Thoracic aorta (tissue), 2 donors: ENCODE measurements at places on chromosomes 12 and 14. TPM values are rescaled to one million over a fixed set of nuclear protein-coding genes. Genes with fewer than 3 reads are reported as not detected.
A peak's percentile ranks its signal among the peaks of the same experiment; 100 is the strongest.

The DLGAP5 gene
- not detected for total RNA-seq

The FIGNL2 gene
- not detected for total RNA-seq

The GPRC5D gene
- total RNA-seq: not detected

The ACSM4 gene
- total RNA-seq: not detected

The GUCY2C gene
- not detected for total RNA-seq

DNA sequence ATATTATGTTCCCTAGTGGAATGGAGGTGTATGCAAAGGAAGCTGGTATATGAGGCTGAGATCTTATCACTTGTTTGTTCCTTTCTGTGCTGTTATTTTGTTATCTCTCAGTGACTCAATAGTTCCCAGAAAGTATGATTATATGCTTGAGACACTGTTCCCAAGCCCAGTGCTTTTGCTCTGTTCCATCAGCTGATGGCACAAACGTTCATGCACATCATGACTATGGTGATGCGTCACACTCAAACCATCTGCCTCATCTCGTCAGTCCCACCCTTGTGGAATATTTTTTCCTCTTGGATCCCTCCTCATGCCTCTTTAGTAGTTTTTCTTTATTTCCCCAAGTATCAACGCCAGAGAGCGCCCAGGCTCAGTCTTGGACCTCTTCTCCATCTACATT, 786.9 kb downstream of the AACS start:
- no peaks in the 10 kb centered on the region for H3K36me3 ChIP-seq
- H3K27me3 ChIP-seq: no peaks in the 10 kb centered on the region
- no peak overlapping the region for H3K4me3 ChIP-seq
- no peak for DNase-seq
- no peak overlapping the region for H3K27ac ChIP-seq

DNA sequence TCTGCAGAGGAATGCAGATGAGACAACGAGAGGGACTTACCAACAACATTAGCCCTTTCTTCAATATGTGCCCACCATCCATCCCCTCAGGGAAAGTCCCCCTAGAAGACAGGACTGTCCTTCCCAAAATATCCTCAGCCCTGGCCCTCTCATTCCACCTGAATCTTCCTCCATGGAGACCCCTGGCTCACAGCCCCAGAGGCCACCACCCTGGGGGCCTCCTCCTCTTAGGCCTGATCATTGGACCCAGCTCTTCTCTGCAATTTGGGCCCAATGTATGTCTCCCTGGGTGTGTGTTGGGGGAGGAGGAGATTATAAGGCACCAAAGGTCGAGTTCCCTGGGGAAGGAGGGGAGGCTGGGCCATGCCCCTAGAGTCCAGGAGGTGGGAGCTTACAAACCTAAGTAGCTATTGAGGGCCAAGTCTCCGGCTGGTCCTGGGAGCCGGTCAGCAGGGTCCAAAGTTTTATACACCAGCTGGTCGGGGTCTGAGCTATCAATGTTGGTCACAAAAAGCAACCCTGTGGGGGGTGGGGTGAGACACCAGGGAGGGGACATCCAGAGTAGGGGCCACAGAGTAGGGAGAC, 8.1 kb downstream of the ITGA7 start:
- no peaks in the 10 kb centered on the region for H3K27me3 ChIP-seq
- no peak overlapping the region for H3K4me3 ChIP-seq
- DNase-seq: no peak
- peak overlapping the region; percentile 0 for H3K27ac ChIP-seq
- peaks cover 48% of the 10 kb centered on the region for H3K36me3 ChIP-seq
- H3K4me1 ChIP-seq: peaks cover 40% of the 10 kb centered on the region

GRCh38 chr12:111840807-111841206, 1.2 kb upstream of the MAPKAPK5 start:
- H3K36me3 ChIP-seq: no peaks in the 10 kb centered on the region
- no peaks in the 10 kb centered on the region for H3K27me3 ChIP-seq
- peak overlapping the region; percentile 92 for H3K27ac ChIP-seq
- DNase-seq: no peak
- H3K4me3 ChIP-seq: peak overlapping the region; percentile 94

DNA sequence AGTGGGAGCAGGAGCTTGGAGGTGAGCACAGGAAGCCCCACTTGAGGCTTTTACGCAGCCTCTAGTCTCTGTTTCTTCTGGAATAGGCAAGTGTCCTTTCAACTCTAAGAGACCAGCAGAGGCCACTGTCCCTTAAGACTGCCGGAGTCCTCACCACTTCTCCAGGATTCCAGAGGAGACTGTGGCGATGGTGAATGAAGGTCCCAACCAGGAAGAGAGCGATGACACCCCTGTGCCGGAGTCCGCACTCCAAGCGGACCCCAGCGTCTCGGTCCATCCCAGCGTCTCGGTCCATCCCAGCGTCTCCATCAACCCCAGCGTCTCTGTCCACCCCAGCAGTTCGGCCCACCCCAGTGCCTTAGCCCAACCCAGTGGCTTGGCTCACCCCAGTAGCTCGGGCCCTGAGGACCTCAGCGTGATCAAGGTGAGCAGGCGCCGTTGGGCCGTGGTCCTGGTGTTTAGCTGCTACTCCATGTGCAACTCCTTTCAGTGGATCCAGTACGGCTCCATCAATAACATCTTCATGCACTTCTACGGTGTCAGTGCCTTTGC, 442 bp downstream of the FLVCR2 start:
- no peaks in the 10 kb centered on the region for H3K27me3 ChIP-seq
- peak overlapping the region; percentile 27 for H3K27ac ChIP-seq
- H3K4me3 ChIP-seq: peak overlapping the region; percentile 74
- no peak for DNase-seq
- peaks cover 18% of the 10 kb centered on the region for H3K4me1 ChIP-seq

GRCh38 chr12:9079883-9080675, 35.6 kb downstream of the A2M start:
- no peak overlapping the region for H3K27ac ChIP-seq
- no peaks in the 10 kb centered on the region for H3K27me3 ChIP-seq
- H3K4me1 ChIP-seq: no peaks in the 10 kb centered on the region
- peaks cover 76% of the 10 kb centered on the region for H3K36me3 ChIP-seq
- H3K4me3 ChIP-seq: no peak overlapping the region
- no peak for DNase-seq

- peak overlapping the region; percentile 97 for H3K27ac ChIP-seq
- no peaks in the 10 kb centered on the region for H3K36me3 ChIP-seq
- H3K4me3 ChIP-seq: peak overlapping the region; percentile 5
- peak; percentile 54 for DNase-seq
Measured at GRCh38 chr12:108302403-108303311, 36.5 kb downstream of the CMKLR1 start.

- no peak overlapping the region for H3K27ac ChIP-seq
- no peaks in the 10 kb centered on the region for H3K36me3 ChIP-seq
- H3K4me1 ChIP-seq: no peaks in the 10 kb centered on the region
- no peak overlapping the region for H3K4me3 ChIP-seq
- H3K27me3 ChIP-seq: no peaks in the 10 kb centered on the region
Measured at GRCh38 chr14:32252030-32252670, 49.1 kb upstream of the RNU6-8 start.

DNA sequence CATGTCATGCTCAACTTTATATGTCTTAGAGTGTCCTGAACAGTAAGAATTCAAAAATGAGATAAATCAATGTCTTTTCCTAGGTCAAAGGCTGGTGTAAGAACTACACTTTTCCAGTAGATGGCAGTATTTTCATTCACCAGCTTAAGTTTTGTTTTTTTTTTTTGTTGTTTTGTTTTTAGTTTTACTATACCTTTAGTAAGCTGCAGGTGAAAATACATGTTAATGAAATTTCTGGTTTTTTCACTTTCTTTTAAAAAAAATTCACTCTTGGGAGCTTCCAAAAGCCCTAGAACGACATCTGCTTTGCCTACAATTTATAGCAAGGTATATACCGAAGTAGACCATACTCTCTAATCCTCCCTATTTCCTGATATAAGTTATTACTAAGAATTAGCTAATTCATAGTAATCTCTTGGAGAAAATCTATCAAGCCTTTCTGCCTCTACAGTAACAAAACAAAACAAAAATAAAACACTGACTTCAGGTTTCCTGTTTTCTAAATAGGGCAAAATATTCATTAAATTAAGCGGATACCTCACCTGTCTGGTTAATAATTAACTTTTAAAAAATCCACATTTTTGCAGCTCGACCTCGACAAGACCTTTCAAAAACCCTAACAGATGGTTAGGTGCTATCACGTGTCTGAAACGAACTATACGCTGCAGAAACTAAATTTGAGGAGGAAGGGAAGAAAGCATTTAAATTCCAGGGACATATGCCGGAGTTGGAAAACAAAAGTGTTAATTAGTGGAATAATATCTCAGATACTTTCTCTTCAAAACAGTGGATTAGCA, 2.7 kb upstream of the SAMD4A start:
- no peaks in the 10 kb centered on the region for H3K36me3 ChIP-seq
- H3K4me1 ChIP-seq: peaks cover 15% of the 10 kb centered on the region
- peak overlapping the region; percentile 99 for H3K27ac ChIP-seq

DNA sequence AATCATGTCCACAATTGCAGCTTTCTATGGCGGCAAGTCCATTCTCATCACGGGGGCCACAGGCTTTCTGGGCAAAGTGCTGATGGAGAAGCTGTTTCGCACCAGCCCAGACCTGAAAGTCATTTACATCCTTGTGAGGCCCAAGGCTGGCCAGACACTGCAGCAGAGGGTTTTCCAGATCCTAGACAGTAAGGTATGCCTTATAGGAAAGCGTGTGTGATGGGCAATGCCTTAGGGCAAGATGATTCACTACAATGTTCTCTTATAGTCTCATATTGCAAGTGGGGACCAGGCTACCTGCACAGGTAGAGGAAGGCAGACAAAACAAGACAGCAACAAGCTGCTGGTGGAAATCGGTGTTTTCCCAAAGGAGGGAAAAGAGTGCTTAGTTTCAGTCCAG, 110.5 kb downstream of the ERGIC2 start:
- no peaks in the 10 kb centered on the region for H3K36me3 ChIP-seq
- no peak overlapping the region for H3K27ac ChIP-seq
- H3K4me3 ChIP-seq: no peak overlapping the region

GRCh38 chr14:74947353-74948227, 7.8 kb downstream of the PGF start:
- no peaks in the 10 kb centered on the region for H3K36me3 ChIP-seq
- peak overlapping the region; percentile 62 for H3K27ac ChIP-seq
- H3K4me1 ChIP-seq: peaks cover 23% of the 10 kb centered on the region

- H3K36me3 ChIP-seq: no peaks in the 10 kb centered on the region
- no peak overlapping the region for H3K4me3 ChIP-seq
- H3K4me1 ChIP-seq: peaks cover 16% of the 10 kb centered on the region
Measured at GRCh38 chr14:37573356-37573755, 21.7 kb downstream of the FOXA1 start.

DNA sequence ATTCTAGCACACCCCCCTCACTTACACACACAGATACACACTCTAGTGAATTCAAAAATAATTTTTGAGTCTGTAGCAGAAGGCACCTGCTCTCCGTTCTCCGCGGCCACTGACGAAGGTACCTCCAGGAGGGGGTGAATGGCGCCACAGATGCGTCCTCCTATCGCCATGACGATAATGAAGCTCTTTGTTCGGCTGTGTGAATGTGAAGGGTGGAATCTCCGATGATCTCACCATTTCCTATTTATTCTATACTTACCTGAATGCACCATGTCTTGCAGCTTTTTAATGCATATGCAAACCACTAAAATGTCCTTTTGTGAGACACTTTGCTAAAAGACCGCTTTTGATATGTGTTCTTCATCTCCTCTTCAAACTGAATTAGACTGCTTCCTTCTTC, 162.7 kb downstream of the EGLN3 start:
- H3K36me3 ChIP-seq: no peaks in the 10 kb centered on the region
- H3K4me1 ChIP-seq: no peaks in the 10 kb centered on the region
- DNase-seq: no peak
- H3K4me3 ChIP-seq: no peak overlapping the region
- no peak overlapping the region for H3K27ac ChIP-seq
- no peaks in the 10 kb centered on the region for H3K27me3 ChIP-seq

GRCh38 chr12:1566449-1567135, 27.8 kb downstream of the FBXL14 start:
- H3K4me1 ChIP-seq: peaks cover 3% of the 10 kb centered on the region
- no peak overlapping the region for H3K4me3 ChIP-seq
- no peak for DNase-seq
- no peaks in the 10 kb centered on the region for H3K27me3 ChIP-seq
- H3K36me3 ChIP-seq: no peaks in the 10 kb centered on the region
- H3K27ac ChIP-seq: no peak overlapping the region

GRCh38 chr12:121059031-121059898, 20.2 kb upstream of the OASL start:
- no peaks in the 10 kb centered on the region for H3K4me1 ChIP-seq
- no peak overlapping the region for H3K27ac ChIP-seq
- no peak for DNase-seq
- H3K27me3 ChIP-seq: no peaks in the 10 kb centered on the region

DNA sequence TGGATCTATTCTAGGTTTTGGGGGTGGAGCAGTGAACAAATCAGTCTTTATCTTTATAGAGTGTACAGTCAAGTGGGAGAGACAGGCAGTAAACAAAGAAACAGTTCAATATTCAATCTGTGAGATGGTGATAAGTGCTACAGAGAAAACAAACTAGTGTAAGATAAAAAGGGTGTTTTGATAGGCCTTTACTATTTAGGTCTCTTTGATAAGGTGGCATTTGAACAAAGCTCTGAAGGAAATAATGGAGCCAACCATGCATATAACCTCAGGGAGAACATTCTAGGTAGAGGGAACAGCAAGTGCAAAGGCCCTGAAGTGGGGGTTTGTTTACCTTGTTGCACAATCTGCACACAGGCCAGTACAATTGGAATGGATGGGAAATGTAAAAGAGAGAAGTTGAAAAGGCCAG, 47.3 kb downstream of the PTPN11 start:
- no peaks in the 10 kb centered on the region for H3K27me3 ChIP-seq
- H3K36me3 ChIP-seq: peaks cover 7% of the 10 kb centered on the region
- H3K4me3 ChIP-seq: no peak overlapping the region
- no peak overlapping the region for H3K27ac ChIP-seq

DNA sequence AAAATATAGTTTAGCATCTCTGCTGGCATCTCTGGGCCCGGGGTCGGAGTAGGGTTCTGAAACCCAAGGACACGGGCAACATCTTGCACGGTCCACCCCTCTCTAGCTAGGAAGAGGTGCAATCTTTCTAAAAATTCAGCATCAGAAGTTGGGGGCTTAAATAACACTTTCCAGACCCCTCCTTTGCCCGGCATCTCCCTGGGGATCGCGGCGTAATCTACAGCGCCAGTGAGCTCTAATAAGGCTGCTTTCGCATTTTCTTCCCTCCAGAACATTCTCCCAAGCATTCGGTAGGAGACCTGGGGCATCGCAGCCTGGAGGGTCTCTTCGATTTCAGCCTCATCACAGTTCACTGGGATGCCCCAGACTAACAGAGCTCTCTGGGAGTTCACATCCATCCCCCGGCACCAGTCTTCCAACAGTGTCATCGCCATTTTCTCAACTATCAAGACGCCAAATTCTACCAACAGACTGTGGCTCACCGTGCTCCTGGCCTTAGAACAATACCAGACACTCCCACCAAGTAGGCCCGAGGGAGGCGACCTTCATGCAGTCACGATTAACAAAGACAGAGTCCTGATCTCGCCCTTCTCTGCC, 880 bp downstream of the PNMA1 start:
- no peaks in the 10 kb centered on the region for H3K27me3 ChIP-seq
- H3K4me3 ChIP-seq: peak overlapping the region; percentile 97
- DNase-seq: no peak
